ENCODE measurements at places on chromosomes 5 and 9. TPM values are rescaled to one million over a fixed set of nuclear protein-coding genes. Genes with fewer than 3 reads are reported as not detected.

- peak; percentile 65 for DNase-seq
Measured at GRCh38 chr9:110088099-110088498, 119.9 kb downstream of the C9orf152 start.

- DNase-seq: no peak
Measured at GRCh38 chr9:120032639-120033038, 547.3 kb downstream of the CDK5RAP2 start.

DNA sequence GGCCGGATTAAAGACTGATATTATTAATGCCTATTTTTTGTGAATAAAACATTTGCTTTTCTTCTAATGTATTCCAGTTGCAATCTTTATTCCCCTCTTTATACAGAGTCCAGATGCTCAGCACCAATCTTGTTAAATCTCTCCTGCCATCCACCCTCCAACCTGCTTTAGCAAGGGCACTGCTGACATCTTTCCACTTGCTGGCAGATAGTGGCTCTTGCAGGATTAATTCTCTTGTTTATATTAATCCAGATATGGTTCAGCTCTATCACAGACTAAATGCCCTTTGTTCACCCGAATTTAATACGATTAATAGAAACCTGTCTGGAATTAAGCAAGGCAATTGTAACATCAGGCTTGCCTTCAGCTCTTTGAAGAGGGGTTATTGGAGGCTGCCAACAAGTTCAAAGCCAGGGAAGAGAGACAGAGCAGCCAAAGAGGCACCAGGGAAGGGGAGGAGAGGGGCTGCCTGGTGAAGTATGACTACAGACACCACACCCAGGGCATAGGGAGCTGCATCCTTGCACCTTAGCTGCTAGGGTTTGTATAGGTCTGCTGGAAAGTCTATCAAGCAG, 236.2 kb downstream of the SAXO1 start:
- no peak for DNase-seq

GRCh38 chr9:12185856-12186255, 507.3 kb upstream of the TYRP1 start:
- DNase-seq: no peak

GRCh38 chr9:69573651-69574050, 98.5 kb downstream of the APBA1 start:
- peak; percentile 89 for DNase-seq

GRCh38 chr5:135179308-135179980, 145.4 kb upstream of the PITX1 start:
- no peak for DNase-seq

DNA sequence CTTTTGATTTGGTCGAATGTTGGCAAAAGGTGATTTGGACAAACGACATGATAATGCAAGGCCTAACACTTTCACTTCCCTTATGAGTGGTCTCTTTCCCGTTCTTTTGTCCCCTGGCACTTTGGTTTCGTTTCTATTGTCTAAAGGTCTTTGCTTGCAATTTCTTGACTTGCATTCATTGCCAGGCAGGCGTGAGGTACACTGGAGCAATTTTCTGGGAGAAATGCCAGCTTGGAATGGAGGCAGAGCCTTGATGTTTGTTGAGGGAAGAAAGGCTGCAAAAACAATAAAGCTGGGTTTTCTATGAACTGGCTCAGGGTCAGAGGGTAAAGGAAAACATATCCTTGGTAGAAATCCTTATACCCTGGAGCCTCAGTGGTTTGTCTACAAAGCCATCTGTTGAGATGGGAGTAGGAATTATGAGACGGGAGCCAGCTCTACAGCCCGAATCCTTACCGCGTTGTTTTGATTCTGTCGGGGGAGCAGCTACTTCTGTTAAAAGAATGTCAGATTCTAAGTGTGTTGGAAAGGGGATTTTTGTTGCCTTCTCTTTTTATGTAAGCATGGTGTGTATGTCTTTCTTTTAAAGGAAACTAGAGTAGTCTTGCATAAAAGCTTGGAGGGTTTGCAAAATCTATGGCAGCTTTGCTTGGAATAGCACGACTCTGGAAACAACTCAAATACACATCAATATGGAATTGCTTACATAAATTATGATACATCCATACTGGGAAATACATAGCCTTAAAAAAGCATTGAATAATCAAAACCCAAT, 158.9 kb downstream of the RMI1 start:
- DNase-seq: peak; percentile 87

DNA sequence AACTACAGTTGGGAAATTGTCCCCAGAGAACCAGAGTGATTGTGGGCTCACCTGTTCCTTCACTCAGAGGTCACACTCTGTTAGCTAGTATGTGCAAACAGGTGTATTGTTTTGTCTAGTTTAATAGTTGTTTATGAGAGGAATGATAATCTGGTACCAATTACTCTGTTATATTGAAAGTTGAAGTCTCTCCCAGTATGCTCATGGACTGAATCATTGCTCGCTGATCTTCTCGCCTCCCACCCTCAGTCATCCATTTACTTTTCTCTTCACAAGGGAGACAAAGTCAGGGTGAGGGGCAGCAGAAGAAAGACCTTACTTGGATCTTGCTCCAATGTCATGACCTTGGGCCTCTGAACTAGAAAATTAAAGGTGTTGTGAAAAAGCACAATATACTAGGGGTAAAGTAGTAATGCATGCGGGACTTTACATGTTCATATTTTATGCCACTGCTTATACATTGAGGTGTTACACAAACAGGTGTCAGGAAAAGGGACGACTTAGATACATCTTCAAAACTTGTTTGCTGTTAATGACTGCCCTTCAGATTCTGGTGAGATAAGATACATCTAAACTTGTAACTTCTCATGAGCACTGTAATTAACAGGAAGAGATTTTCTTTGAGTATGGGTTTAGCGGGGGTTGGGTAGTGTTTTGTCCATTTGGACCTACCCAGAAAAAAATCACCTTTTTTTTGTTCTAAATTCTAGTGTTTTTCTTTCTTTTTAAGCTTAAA, 36.9 kb downstream of the LNPEP start:
- DNase-seq: no peak

GRCh38 chr5:151868451-151868850, 56.2 kb downstream of the GLRA1 start:
- no peak for DNase-seq

GRCh38 chr5:17379100-17379951, 118.7 kb upstream of the TAF11L2 start:
- no peak for DNase-seq

GRCh38 chr5:112492291-112492690, 73.2 kb upstream of the EPB41L4A start:
- peak; percentile 78 for DNase-seq

- no peak for DNase-seq
Measured at GRCh38 chr5:72786676-72787075, 29.8 kb upstream of the TNPO1 start.

DNA sequence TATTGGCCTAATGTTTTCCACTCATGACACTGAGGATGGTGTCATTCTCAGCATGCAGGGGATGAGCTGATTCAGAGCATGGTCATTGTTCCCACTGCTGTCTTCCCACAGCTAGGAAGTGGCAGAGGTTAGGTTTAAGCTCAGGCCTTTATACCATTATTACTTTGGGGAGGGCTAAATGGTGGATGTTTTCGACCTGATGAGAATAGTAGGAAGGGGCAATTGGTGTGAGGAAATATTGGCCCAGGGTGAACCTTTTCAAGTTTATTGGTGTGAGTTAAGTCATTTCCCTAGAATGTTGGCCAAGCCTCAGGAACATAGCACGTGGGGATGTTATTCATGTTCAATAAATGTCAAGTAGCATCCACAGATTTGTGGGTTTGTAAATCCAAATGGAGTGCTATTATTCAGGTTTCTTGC, 59.6 kb downstream of the ARHGAP26 start:
- DNase-seq: peak; percentile 98

GRCh38 chr5:14741801-14742440, 77.4 kb downstream of the OTULIN start:
- DNase-seq: no peak

DNA sequence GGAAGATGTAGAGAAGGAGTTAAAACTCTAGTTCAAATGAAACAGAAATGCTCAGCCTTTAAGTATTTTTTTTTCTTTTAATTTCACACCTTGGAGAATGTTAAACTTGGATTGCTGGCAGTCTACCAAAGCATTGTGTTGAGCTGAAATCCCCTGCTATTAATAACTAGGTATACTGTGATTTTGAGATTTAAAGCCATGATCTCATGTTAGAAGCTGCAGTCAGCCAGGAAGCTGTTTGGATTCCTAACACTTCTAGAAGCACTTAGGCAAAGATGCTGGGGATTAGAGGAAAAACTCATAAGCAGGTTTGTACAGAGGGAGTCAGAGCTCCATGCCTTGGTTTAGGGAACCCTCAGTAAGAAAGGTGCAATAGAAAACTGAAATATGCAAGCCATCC, 141.4 kb downstream of the KIF4B start:
- DNase-seq: peak; percentile 41

Gene ABO
- 0.22 TPM for total RNA-seq

Gene RNF183
- not detected for total RNA-seq

Gene WNT8A
- not detected for total RNA-seq

Gene ZNF367
- total RNA-seq: 3.5 TPM

Gene ADAMTS19
- total RNA-seq: not detected

Gene NDOR1
- total RNA-seq: 2.4 TPM

Gene RHOBTB3
- total RNA-seq: 40.5 TPM

Gene GMCL2
- total RNA-seq: not detected

Measured in lung microvascular endothelial cell (primary cell).